Tibial nerve (tissue), 4 donors: ENCODE measurements at places on chromosomes 12 and 14.

- no peak for DNase-seq
Observed at GRCh38 chr12:48183876-48184548, 568 bp downstream of the CCDC184 start.

- no peak for DNase-seq
Observed at GRCh38 chr12:120972870-120973543, 5.3 kb upstream of the HNF1A start.

DNA sequence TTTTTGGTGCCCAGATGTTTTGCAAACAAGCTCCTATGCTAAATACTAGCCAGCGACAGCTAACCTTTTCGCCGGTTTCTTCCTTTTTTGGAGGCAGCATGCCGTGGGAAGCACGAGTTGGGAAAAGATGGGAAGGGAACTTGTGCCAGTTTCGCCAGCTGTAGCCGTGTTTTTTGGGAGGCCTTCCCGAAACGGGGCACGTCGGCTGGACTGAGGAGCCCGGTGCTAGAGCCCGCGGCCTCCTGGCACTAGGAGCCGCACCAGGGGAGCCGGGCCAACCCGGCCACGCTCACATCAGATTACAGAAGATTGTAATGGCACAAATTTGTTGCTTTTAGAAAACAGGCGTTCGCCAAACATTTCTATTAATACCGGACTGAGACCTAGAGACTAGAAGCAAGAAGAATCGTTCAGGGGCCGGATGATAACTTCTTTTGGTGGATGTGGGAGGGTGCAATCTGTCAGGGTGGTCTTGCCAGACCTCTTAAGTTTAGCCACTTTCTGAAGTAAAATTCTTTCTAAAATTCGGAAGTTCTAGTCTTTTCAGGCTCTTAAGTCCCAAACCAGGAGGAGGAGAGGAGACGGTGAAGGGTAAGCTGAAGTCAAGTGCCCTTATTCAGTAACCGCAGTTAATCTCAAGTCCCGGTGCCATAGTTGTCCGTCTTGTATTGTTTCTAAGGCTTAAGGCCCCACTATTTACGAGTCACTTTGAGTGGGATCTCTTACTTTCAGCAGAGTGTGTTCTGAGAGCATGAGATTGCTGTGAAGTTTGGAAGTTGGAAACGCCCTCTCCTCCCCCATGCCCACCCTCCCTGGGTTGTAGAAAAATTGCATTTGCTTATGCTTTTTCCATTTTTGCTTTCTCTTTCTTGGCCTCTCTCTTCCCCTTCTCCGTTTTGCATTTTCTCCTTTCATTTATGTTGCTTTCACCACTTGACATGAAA, 1.3 kb downstream of the RASSF3 start:
- no peak for DNase-seq

GRCh38 chr12:16329594-16329993, 17.9 kb upstream of the MGST1 start:
- no peak for DNase-seq

DNA sequence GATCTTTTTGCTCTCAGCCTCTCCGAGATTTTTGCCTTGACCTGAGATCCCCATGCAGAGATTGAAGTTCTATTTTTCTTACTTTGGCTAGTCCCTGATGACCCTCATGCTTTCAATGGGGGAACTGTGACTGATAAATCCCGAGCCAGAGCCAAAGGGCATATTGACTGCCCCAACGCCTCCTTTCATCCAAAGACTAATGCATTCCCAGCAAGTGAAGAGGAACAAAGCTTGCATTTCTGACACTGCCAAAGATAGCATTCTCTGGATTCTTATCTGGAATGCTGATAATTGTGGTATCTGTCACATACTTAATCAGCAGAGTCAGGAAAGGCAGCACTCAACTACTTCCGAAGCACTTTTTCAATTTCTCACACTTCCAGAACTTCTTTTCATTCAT, 152.3 kb upstream of the EGLN3 start:
- no peak for DNase-seq

DNA sequence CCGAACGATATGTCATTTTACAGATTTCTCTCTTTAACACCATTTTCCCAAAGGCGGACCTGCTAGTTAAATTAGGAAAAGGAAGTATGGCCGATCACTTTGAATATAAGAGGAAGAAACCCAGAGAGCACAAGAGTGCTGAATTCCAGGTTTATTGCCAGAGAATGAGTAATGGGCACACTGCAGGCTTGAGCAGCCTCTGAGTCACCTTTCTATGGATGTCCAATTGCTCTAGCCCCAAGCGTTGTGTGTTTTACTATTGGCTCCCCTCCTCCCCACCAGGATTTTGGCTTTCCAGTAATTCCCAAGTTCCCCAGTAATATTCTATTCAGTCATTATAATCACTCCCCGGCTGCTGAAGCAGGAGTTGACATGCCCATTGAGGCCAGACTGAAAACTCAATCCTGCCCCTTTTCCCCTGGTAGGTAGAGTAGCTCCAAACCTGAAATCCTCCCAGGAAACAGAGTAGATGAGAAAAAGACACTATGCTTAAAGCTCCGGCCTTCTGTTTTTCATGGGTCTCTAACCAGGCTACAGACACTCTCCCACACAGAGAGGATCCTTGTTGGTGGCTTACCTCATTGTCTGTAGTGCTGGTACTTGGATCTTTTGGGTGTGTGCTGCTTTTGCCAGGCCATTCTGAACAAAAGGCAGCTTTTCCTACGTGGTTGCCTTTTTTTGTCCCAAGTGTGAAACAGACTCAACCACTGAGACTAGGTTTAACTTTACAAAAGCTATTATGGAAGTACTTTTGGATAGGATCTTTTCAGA, 704.3 kb upstream of the FLRT2 start:
- DNase-seq, result no peak

DNA sequence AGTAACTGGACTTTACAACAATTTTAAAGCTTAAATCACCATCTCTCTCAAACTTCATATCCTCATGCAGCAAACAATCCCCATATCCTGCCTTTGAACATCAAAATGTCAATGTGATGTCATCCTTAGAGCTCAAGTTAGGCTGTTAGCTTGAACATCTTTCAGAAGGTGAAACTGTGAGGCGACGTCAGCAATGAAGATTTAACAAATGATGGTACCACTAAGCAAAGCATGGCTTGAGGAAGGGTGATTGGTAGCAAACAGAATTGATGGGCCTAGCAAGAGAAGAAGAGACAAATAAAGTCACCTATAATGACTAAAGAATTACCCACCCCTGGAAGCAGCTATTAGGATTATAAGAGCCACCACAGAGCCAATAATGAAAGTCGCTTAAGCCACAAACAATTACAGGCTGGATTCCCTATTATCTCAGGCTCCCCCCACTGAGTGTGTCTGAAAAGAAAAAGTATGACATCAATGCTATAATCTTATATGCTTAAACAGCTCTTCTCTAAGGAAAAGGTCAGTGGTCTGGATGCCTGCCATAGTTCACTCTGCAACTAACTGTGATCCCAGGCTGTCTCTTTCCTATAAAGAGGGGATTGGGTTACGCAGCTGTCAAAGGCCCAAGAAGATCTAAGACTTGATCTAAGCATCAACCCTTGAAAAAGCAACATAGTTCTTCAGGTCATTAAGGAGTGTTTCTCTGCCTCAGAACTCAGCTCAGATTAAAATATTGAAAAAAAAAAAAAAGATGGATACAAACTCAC, 18.1 kb downstream of the EGLN3 start:
- DNase-seq, result no peak

DNA sequence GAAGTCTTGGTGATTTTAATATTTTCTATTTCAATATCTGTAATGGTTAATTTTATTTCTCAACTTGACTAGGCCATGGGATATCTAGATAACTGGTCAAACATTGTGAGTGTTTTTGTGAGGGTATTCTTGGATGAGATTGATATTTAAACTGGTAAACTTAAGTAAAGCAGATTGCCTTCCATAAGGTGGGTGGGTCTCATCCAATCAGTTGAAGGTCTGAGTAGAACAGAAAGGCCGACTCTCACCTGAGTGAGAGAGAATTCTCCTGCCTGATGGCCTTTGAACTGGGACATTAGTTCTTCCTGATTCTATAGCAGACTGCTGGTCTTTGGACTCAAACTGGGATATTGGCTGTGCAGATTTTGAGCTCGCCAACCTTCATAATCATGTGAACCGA, 36.3 kb downstream of the OTOGL start:
- no peak for DNase-seq

DNA sequence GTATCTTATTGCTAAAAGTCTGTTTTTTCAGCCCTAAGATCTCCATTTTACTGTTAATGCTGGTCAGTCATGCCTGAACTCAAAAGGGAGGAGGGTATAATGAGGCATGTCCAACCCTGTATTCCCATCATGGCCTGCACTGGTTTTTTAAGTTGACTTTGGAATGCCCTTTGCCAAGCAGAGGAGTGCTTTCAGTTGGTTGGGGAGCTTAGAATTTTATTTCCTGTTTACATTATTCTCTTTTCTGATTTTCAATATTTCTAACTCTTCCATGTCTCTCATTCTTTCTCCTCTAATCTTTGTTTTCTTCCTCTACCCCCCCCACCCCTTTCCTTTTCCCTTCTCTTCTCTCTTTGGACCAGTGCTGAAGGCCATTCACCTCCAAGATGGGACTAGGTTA, 4.9 kb upstream of the DHRS2 start:
- DNase-seq, result no peak

- no peak for DNase-seq
Observed at GRCh38 chr14:104937161-104937560, 12.5 kb downstream of the PLD4 start.

- DNase-seq, result no peak
Observed at GRCh38 chr12:127078577-127079350, 1188.2 kb upstream of the TMEM132C start.

DNA sequence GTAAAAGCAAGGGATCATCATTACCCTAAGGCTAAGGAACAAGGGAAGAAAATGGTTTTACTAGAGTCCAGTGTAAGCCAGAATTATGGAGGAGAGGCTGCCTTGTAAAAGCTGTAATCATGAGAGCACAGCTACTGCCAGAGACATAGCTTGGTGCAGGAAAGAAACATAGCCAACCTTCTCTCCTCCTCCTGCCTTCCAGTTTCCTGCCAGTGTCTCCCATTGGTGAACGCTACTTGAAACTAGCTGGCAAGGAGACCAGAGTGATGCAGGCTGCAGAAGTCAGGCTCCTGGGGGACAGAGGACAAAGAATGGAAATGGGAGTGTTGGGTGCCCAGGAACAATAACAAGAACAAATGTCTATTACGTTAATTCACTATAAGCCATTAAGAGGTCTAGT, 158.5 kb downstream of the NELL2 start:
- no peak for DNase-seq

DNA sequence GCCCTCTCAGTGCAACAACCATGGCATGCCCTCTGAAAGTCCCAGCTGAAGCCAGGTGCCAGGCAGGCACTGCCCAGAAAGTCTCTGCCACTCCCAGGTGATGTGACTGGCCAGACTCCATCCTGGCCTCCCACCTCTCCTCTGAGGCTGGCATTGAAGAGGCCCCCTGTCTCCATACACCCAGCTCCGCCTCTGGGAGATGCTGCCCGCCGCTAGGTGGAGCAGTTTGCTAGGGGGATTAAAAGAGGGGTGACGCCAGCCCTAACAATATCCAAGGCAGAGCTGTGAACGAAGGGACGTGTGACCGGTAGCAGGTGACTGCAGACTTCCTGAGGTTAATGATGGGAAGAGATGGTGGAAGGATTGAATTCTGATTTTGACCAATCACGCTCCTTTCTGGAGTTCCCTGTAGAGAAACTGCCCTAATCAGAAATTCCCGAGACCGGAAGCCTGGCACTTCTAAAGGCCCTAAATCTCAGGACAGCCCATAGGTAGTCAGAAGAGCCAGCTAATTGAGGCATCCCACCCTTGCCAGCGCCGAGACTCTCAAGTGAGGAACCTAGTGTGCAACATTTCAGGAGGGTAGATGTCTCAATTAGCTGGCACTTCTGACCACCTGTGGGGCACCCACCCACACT, 8.3 kb upstream of the PLEK2 start:
- DNase-seq, result no peak

GRCh38 chr12:123996581-123996980, 23.6 kb downstream of the ZNF664 start:
- no peak for DNase-seq

- DNase-seq, result no peak
Observed at GRCh38 chr12:26340649-26341048, 145.3 kb downstream of the SSPN start.

DNA sequence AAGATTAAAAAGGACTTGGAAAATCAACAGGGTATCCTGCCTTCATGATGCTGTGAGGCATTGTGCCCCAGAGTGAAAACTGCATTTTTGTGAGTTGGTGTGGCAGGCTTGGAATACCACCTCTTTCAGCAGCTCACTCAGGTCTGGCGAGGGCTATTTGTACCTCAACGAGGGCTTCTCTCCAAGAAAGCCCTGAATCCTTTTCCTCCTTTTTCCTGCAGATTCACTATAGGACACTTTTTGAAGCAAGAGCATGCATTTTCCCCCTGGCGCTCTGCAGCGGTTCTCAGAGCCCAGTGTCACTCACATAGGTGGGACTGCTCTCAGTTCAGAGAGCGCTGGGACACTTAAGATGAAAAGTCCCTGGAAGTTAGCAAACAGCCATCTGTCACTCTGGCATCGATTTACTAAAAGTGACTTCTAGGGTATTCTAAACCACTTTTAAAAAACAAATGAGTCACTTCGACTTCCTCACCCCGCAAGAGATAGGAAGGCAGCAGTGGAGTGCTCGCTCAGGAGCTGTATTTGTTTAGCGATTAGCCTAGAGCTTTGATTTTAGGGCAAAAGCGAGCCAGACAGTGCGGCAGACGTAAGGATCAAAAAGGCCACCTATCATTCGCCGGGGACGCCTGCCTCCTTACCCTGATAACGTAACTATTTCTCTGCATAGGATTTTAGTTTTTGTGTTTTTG, 782 bp upstream of the LGR5 start:
- DNase-seq, result no peak

DNA sequence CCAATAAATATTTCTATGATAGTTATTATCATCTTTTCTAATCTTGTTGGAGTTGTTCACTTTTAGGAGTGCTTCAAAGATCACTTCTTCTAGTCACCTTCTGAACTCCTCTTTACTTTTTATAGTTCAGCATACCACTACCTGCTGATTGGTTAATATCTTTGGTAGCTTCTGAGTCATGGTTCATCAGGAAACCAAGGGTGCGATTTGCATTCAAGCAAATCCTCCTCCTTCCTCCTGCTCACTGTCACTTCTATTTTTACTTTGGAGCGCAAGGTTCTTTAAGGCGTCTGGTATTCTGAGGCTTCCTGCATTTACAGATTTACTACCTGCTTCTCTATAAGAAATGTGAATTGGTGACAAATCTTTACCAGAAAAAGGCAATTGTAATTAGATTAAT, 24.0 kb downstream of the SYT1 start:
- DNase-seq, result no peak

GRCh38 chr12:42828836-42829235, 239.3 kb upstream of the PRICKLE1 start:
- DNase-seq, result no peak

DNA sequence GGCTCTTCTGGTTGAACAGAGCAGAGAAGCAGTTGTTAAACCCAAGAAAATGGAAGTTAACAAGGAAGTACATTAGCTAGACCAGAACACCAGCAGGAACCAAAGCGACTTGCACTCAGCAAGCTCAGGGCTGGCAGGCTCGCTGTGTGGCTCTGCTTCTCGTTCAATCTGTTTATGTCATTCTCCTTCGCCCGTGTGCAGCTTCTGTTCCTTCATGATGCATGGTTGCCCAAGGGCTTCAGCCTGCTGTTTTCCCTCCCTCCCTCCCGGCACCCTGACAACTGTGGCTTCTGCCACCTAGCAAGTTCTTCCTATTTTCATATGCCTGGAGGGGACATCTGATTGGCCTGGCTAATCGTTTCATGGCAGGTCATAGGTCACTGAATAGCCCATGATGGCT, 25.3 kb downstream of the PIGH start:
- DNase-seq, result no peak
